ENCODE measurements at places on chromosomes 16 and 17. TPM values are rescaled to one million over a fixed set of nuclear protein-coding genes. Genes with fewer than 3 reads are reported as not detected.

TP53TG3F gene
- total RNA-seq = not detected

GRCh38 chr16:28839004-28839639 lies 7.0 kb downstream of the TUFM start:
- DNase-seq = no peak

DNA sequence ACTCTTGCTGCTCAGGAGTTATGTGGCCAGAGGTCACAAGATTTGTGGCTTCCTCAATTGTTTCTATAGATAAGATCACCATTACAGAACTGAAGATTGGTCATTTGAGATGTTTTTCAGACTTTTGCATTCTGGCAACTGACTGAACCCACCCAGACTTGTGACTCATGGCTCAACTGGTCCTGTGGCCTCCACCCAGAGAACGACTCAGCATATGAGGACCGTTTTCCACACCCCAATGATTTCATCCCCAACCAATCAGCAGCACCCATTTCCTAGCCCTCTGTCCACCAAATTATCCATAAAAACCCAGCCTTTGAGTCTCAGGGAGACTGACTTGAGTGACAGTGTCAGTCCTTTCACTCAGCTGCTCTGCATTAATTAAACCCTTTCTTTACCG lies 143.2 kb upstream of the ASIC2 start:
- no peak for DNase-seq

DNA sequence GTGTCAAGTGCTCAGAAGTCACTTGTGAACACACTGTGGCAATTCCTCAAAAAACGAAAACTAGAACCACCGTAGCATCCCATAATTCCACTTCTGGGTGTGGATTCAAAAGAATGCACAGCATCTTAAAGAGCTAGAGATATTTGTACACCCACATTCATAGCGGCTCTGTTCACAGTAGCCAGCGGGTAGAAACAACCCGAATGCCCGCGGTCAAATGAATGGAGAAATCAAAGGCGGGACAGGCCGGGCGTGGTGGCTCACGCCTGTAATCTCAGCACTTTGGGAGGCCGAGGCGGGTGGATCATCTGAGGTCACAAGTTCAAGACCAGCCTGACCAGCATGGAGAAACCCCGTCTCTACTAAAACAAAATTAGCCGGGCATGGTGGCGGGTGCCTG lies 337.5 kb downstream of the SEC14L1 start:
- DNase-seq = no peak

RASL10B gene
- not detected for total RNA-seq

TMEM204 gene
- total RNA-seq = 25.8 TPM

DNA sequence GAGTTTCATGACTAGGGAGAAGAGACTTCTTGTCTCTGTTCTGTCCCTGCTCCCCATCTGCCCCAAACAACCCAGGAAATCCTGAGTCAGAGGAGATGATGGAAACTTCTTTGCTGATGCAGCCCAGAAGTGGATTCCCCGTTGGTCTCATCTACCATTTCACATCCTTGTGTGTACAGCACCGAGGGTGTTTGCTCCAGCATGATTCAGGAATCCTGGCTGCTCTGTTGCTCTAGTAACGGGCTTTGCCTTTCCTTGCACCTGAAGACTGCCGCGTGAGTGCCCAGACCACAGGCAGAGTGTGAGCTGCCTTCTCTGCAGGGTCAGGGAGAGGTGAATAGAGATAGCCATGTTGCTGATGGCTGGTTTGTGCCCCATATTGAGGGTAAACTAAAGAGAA lies 408.4 kb downstream of the CPPED1 start:
- no peak for DNase-seq

DNA sequence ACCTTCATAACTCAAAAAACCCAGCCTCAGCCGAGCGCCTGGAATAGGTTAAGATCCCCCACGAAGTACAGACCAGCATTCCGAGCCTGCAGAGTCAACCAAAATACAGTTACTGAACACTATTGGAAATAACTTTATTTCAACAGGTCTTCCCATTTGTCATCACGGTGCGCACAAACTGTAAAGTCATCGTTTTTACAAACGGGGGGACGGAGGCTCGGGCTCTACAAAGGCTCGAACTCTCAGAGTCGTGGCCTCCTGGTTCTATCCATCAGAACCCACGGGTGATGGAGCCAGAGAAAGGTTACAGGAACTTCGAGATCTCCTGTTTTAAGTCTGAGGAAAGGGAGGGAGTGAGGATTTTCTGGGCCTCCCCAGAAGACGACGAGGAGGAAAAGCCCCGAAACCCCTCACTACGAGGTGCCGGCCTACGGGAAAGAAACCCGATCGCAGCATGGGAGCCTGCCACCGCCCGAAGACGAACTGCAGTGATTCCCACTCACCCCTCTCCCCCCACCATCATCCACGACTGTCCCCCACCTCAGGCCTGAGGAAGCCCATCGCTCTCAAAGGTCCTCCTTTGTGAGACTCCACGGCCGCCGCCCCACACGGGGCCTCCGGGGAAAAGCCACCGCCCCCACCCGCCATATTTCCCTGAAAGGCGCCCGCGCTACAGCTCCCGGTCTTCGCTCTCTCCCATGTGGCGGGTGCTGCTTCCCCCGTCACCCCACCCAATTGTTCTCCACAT lies 917 bp downstream of the YWHAE start:
- peak; percentile 25 for DNase-seq

DRC3 gene
- not detected for total RNA-seq

CHST4 gene
- total RNA-seq = not detected

DNA sequence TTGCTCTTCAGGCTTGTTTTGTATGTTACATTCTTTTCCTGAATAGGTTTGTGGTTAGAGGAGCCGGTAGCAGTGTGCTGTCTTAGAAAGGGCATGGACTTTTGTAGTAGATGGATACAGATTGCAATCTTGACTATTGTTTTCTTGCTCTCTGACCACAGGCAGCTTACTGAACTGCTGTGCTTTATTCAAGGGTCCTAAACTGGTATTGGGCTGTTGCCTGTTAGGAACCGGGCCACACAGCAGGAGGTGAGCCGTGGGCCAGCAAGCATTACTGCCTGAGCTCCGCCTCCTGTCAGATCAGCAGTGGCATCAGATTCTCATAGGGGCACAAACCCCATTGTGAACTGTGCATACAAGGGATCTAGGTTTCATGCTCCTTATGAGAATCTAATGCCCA lies 373.9 kb downstream of the CPPED1 start:
- DNase-seq = no peak

GRCh38 chr16:47013910-47014309 lies 40.4 kb upstream of the DNAJA2 start:
- DNase-seq = no peak

GRCh38 chr16:46871597-46871996 lies 12.6 kb upstream of the GPT2 start:
- DNase-seq = no peak

GRCh38 chr17:54694287-54694887 lies 206.3 kb upstream of the TOM1L1 start:
- no peak for DNase-seq

- DNase-seq = no peak
Observed at GRCh38 chr17:29084541-29085146, 41.7 kb downstream of the PIPOX start.

MPO gene
- not detected for total RNA-seq

DNA sequence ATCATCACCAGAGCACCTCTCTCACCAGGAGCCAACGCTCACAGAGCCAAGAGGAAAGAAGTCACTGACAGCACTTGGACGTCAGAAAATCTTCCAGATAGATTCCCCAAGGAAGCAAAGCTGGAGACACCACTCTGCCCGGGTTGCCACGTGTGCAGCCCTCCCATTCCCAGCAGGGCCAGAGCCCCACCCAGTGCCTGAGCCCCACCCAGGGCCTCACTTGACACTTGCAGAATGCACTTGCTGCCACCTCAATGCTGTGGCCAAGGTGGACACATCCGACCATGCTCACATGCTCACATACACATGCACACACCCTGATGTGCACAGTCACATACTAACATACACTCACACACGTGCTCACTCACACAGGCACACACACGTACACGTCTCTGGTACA lies 240.7 kb downstream of the RBFOX3 start:
- no peak for DNase-seq

- DNase-seq = peak; percentile 87
Observed at GRCh38 chr17:61139219-61139618, 260.4 kb upstream of the TBX2 start.

GRCh38 chr16:64051824-64052223 lies 1070.0 kb downstream of the CDH11 start:
- no peak for DNase-seq

- no peak for DNase-seq
Observed at GRCh38 chr17:77361986-77362620, 221.3 kb downstream of the SEC14L1 start.

DNA sequence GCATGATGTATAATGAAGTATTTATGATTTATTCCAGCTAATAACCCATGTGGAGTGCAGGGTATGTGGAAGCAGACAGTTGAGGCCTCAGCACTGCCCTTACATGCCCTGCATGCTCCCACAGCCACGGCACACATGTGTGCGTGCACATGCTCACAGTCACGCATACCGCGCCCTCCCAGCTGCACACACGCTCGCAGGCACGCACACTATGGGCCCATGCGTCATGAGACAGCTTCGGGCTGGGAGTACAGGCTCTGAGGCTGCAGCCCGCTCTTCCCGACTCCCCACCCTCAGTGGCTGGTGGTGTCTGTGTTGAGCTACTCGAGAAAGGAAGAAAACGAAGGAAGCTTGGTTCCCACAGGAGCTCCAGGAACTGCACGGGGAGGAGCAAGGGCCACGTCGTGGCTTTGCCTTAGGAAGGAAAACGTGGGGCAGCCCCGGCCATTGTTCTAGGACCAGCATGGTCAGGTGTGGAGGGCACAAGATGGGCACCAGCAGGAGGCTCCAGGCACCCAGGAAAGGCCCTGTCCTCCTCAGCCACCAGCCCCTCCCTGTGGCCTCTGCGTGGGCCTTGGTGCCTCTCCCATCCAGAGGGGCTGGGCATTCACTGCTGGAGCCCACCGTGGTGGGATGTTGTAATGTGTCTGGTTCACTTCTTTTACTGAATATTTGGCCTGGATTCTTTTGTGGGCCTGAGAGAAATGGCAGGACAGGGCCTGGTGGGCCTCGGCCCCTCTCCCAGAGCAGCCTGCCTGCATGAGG lies 27.5 kb upstream of the CDH15 start:
- no peak for DNase-seq

GRCh38 chr17:76296186-76296585 lies 11.9 kb downstream of the QRICH2 start:
- DNase-seq = no peak
